Ovary (tissue), 10 donors: ENCODE measurements at places on chromosomes 16 and 17.

- DNase-seq = no peak
These were observed 11.3 kb downstream of the TBX4 start for GRCh38 chr17:61463316-61464129.

GRCh38 chr16:15950161-15950854, 892 bp downstream of the ABCC1 start:
- peak; percentile 29 for DNase-seq

- no peak for DNase-seq
These were observed 18.7 kb downstream of the HLF start for GRCh38 chr17:55283256-55283965.

DNA sequence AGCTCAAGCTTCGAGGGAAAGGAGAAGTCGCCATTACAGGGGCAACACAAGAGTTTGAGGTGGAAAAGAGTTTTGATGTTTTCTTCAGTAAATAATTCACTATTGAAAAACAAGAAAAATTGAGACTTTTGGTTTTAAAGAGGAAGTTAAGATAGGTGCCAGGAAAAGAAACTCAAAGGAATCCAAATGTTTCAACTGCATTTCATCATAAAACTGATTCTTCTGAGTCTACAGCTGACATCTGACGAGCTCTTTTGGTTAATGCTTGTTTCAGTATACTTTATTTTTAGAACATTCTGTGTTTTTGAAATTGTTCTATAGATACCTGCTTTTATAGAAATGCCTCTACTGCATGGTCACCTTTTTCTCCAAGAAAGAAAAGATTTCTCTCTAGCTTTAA, 54.0 kb downstream of the ERN1 start:
- no peak for DNase-seq

GRCh38 chr17:78144736-78145641, 1.2 kb upstream of the C17orf99 start:
- DNase-seq = peak; percentile 56

DNA sequence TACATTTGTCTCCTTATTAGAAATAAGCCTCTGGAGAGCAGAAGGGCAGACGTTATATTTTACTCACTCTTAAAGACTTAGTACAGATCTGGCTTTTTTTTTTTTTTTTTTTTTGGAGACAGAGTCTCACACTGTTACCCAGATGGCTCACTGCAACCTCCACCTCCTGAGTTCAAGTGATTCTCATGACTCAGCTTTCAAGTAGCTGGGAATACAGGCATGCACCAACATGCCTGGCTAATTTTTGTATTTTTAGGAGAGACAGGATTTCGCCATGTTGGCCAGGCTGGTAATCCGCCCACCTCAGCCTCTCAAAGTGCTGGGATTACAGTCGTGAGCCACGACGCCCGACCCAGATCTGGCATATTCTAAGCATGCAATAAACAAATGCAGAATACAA, 36.4 kb upstream of the TMEM97 start:
- no peak for DNase-seq

- DNase-seq = no peak
These were observed 56.0 kb downstream of the MRM1 start for GRCh38 chr17:36657390-36657762.

GRCh38 chr16:252366-253337, 18.0 kb downstream of the FAM234A start:
- no peak for DNase-seq

DNA sequence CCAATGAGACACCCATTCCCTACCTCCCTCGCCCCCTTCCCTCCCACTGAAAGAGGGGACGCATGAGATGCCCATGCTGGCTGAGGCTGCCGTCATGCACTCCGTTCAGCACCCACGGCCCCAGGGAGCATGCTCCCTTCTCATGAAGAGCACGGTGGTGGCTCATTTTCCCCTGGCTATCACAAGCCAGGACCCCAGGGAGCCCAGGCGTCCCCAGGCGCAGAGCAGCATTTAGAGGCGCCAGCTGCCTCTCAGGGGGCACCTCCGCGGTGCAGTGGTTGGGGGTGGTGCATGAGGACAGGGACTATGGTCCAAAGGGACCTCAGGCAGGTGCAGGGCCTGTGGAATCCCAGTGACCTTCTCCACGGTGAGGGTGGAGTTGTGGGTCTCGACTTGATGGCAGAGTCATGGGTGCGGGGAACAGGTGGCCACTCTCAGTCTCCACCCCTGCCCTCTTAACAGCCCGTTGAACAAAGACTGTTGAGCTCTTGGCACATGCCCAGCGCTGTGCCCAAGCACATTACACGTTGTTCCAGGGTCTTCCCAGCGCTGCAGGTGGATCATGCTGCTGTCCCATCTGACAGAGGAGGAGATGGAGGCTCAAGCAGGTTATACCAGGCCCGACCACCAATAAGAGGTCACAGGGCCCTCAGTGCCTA, 13.6 kb downstream of the KIF19 start:
- DNase-seq = no peak

GRCh38 chr17:63190821-63191370, 224.9 kb downstream of the TANC2 start:
- no peak for DNase-seq

DNA sequence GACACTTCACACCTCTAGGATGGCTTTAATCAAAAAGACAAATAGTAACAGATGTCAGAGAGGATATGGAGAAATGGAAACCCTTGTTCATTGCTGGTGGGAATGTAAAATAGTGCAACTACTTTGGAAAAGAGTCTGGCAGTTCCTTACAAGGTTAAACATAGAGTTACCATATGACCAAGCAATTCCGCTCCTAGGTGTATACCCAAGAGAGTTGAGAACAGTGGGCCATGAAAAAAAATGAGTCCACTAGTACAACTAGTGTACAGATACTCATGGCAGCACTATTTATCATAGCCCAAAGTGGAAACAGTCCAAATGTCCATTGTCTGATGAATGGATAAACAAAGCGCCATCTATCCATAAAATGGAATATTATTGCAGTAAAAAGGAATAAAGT, 39.1 kb downstream of the OR1D5 start:
- DNase-seq = no peak

DNA sequence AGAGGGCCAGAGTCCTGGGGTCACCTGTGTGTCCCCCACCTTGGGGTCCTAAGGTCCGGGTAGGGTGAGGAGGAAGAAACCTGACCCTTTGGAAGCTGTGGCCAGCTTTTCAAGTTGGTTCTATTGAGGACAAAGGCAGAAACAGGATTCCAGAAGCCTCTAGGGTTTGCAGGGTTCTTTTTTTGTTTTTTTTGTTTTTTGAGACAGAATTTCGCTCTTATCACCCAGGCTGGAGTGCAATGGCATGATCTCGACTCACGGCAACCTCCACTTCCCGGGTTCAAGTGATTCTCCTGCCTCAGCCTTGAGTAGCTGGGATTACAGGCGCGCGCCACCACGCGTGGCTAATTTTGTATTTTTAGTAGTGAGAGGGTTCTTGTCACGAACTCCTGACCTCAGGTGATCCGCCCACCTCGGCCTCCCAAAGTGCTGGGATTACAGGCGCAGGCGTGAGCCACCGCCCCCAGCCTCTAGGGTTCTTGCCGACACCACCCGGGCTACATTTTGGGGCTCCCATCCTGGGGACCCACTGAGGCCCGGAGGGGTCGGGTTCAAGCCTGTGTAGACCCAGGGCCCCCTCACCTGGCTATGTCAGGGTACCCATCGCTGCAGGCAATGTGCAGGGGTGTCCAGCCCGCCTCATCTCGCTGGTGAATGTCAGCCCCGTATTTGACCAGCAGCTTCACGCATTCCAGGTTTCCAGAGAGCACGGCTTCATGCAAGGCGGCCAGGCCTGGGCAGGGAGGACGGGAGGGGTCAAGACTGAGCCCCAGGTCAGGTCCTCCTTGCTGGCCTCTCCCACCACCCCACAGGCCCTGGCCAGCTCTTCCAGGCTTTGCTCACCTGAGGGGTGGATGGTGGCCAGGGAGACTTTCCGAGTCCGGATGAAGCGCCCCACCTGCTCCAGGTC, 674 bp downstream of the PPP1R27 start:
- DNase-seq = peak; percentile 40

GRCh38 chr16:74302341-74302740, 5.7 kb downstream of the PSMD7 start:
- DNase-seq = no peak

DNA sequence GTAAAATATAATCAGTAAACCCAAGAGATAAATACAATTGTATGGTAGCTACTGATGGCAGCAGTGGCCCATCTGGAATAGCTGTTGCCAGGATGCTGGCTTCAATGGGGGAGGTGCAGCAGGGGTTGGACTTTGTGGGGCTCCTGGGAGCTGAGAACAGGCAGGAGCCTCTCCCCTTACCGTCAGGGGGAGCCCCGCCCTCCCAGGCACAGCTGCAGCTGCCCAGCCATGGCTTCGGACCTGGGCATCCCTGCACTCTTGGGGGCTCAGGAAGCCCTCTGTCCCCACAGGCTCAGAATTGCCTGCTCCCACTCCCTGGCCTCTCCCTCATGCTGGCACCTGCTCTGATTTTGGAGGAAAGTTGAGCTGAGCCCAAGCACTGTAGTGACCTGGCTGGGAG, 741.1 kb downstream of the CDH11 start:
- no peak for DNase-seq

GRCh38 chr16:27169511-27170071, 33.7 kb upstream of the KDM8 start:
- DNase-seq = no peak

- peak; percentile 82 for DNase-seq
These were observed 15.0 kb downstream of the TBKBP1 start for GRCh38 chr17:47708864-47709541.

DNA sequence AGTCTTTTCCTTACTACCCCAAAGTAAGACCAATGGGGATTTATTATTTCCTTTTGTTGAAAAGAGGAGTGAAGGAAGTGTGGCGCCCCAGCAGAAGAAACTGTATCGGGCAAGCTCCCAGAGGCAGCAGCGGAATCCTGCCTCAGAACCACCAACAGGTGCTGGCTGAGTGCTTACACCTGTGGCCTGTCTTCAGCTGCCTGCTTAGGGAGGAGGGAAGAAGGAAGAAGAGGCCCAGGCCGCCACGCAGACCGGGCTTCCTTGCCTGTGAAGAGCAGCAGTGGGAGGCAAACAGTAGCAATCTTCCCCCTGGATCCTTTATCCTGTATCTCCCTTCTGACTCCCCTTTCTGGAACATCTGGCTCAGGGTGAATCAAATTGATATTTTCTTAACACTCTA, 134.7 kb downstream of the AATF start:
- no peak for DNase-seq

GRCh38 chr16:187330-187729, 7.1 kb downstream of the HBQ1 start:
- no peak for DNase-seq

GRCh38 chr17:81641825-81642489, 5.0 kb downstream of the TSPAN10 start:
- DNase-seq = no peak

- DNase-seq = peak; percentile 42
These were observed 23.1 kb upstream of the C16orf78 start for GRCh38 chr16:49350265-49351095.
